Regular cardiac myocyte (primary cell): ENCODE measurements at places on chromosomes 1 and 21. TPM values are rescaled to one million over a fixed set of nuclear protein-coding genes. Genes with fewer than 3 reads are reported as not detected.

The CHIA gene
- not detected in 2 replicates for total RNA-seq

The SPTA1 gene
- under 0.01 and 0.19 TPM in 2 replicates for total RNA-seq

The S100A12 gene
- total RNA-seq = not detected in 2 replicates

The RGS7 gene
- 2.0 and 2.7 TPM in 2 replicates for total RNA-seq

The U2AF1 gene
- total RNA-seq = 13.5 and 33.4 TPM in 2 replicates

The TRAPPC3 gene
- total RNA-seq = 103 and 114 TPM in 2 replicates

The PTPN7 gene
- not detected in 2 replicates for total RNA-seq

The ADAM30 gene
- not detected in 2 replicates for total RNA-seq

The IKBKE gene
- total RNA-seq = 7.9 and 12.7 TPM in 2 replicates

The NES gene
- 49.6 and 145 TPM in 2 replicates for total RNA-seq

The KIF26B gene
- total RNA-seq = 0.96 and 9.3 TPM in 2 replicates

The SPRR1B gene
- total RNA-seq = not detected in 2 replicates

The MXRA8 gene
- 121 and 141 TPM in 2 replicates for total RNA-seq
